Thyroid gland (tissue), 4 donors: ENCODE measurements at places on chromosomes 1 and 21. TPM values are rescaled to one million over a fixed set of nuclear protein-coding genes. Genes with fewer than 3 reads are reported as not detected.

SRM gene
- total RNA-seq, result 20.6 TPM

SMIM1 gene
- total RNA-seq, result 9.9 TPM

DNA sequence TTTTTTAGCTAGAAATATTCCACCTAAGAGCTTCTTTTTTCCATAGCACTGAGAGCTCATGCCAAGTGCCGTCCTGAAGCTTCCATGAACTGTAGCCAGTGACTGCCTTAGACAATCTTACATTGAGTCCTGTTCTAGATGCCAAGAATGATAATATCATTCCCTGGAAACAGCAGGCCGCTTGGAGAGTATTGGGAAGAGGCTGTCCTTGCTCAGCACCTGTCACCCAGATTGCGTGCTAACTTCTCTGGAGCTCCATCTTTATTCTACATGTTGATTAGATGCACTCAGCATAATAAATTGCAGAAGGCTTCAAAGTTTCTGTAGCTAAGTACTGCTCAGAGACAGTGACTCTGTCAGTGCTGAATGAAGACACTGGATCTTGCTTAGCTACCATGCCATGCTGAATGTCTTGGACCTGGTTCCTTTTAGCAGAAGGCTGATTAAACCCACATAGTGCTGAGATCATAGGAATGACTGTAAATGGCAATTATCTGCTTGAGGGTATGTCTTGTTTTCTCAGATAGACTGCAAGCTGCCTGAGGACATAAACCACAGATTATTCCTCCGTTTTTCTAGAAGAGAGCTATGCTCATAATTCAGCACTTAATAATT is 83.1 kb upstream of the IRF2BP2 start:
- no peaks in the 10 kb centered on the region for H3K27me3 ChIP-seq
- H3K4me3 ChIP-seq, result no peak overlapping the region
- H3K27ac ChIP-seq, result no peak overlapping the region
- no peaks in the 10 kb centered on the region for H3K4me1 ChIP-seq
- H3K36me3 ChIP-seq, result no peaks in the 10 kb centered on the region

- peaks cover 4% of the 10 kb centered on the region for H3K36me3 ChIP-seq
- no peaks in the 10 kb centered on the region for H3K27me3 ChIP-seq
- H3K4me3 ChIP-seq, result no peak overlapping the region
- H3K4me1 ChIP-seq, result no peaks in the 10 kb centered on the region
These were observed 22.0 kb downstream of the UBIAD1 start for GRCh38 chr1:11294951-11295350.

GRCh38 chr1:245878585-245878984 is 628.5 kb downstream of the SMYD3 start:
- no peak overlapping the region for H3K27ac ChIP-seq
- H3K27me3 ChIP-seq, result no peaks in the 10 kb centered on the region
- no peaks in the 10 kb centered on the region for H3K36me3 ChIP-seq
- H3K4me1 ChIP-seq, result peaks cover 7% of the 10 kb centered on the region

DNA sequence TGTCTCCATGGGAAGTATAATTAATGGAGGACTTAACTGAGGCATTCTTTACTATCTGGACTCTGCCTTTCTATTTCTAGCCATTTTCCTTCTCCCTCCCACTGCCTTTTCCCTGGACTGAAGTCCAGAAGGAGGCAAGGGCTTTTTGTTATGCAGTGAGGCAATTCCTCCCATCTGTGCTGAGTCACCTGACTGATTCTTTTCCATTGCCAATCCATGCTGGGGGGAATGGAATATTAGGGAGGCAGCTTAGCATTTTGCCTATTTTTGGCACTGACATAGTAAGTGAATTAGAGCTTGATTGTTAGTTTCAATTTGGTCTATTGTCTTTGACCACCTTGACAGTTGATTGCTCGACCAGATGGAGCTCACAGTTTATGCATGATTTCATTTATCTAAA is 1000.6 kb upstream of the PRMT6 start:
- H3K36me3 ChIP-seq, result no peaks in the 10 kb centered on the region
- H3K4me3 ChIP-seq, result no peak overlapping the region
- no peaks in the 10 kb centered on the region for H3K4me1 ChIP-seq
- DNase-seq, result no peak
- H3K27me3 ChIP-seq, result no peaks in the 10 kb centered on the region
